ENCODE measurements at places on chromosomes 7 and 10.
A peak's percentile ranks its signal among the peaks of the same experiment; 100 is the strongest.

DNA sequence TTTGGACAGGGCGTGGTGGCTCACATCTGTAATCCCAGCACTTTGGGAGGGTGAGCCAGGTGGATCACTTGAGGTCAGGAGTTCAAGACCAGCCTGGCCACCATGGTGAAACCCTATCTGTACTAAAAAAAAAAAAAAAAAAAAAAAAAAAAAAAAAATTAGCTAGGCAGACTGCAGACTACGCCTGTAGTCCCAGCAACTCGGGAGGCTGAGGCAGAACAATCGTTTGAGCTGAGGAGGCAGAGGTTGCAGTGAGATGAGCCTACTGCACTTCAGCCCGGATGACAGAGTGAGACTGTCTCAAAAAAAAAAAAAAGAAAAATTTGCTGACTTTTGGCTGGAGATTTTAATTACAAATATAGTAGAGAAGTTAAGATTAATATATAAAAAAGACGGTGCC is 104.0 kb downstream of the HIPK2 start:
- no peak for DNase-seq

DNA sequence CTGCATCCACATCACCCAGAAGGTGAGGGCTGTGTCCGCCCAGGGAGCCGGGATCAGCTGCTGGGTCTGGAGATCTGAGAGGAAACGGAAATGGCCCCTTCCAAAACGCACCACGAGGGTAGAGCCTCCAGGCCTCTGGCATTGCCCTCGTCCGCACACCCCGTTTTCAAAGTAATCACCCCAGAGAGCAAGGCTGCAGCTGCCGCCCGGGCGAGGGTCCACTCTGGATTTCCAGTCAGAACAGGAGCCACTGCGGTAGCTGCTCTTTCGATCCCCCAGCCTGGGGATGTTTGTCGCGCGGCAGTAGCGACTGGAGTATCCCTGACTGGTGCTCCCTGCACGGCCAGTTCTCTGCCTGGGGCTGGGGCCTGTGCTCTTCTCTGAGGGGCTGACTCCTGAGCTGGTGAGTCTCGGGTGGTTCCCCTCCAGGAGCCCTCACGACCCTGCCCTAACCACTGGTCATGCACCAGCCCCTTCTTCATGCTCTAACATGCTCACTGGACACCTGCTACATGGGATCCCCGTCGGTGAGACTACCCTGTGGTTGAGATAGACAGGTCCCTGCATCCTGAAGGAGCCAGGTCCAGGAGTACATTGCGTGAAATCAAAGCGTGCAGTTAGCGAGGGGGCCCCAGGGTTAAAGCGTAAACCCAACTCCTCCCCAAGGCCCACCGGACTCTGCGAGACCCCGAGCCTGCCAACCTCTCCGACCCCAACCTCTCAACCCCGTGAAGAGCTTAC is 99.2 kb downstream of the FOXL3 start:
- DNase-seq: no peak

GRCh38 chr7:82146491-82146890 is 297.1 kb downstream of the CACNA2D1 start:
- DNase-seq: no peak

DNA sequence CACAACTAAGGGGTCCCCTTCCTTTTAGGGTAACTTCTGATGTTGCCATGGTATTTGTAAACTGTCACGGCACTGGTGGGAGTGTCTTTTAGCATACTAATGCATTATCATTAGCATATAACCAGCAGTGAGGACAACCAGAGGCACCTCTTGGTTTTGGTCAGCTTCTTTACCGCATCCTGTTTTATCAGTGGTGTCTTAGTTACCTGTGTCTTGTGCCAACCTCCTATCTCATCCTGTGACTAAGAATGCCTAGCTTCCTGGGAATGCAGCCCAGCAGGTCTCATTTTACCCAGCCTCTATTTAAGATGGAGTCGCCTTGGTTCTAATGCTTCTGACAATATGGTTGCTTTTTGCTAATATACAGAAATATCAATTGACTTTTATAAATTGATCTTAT is 54.9 kb downstream of the AHCYL2 start:
- DNase-seq: no peak

- no peak for DNase-seq
Measured at GRCh38 chr7:29610086-29610485, 46.5 kb downstream of the PRR15 start.

DNA sequence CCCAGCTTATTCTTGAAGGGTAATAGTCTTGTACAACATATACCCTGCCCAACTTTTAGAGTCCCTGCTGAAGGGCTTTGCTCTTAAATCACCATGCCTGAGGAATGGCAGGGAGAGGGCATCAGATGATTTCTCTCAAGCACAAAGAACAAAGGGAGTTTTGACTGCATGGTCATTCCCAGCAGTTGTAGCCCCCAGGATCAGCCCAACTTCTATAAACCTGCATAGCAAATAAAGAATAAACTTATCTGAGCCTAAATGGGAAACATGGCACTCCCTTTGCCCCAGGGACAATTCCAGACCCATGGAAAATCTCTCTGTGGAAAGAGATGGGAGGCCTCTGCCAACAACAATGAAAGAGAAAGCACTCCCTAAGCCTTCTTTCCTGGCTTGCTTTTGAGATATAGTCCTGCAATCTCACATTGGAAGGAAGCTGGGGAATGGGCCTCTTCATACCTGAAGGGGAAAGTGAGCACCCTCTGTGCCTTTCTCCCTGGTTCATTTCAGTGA is 18.7 kb downstream of the CADPS2 start:
- no peak for DNase-seq

- DNase-seq: peak; percentile 37
Measured at GRCh38 chr10:98170249-98171117, 36.0 kb downstream of the R3HCC1L start.

- DNase-seq: no peak
Measured at GRCh38 chr10:89959433-89960110, 258.2 kb downstream of the KIF20B start.

DNA sequence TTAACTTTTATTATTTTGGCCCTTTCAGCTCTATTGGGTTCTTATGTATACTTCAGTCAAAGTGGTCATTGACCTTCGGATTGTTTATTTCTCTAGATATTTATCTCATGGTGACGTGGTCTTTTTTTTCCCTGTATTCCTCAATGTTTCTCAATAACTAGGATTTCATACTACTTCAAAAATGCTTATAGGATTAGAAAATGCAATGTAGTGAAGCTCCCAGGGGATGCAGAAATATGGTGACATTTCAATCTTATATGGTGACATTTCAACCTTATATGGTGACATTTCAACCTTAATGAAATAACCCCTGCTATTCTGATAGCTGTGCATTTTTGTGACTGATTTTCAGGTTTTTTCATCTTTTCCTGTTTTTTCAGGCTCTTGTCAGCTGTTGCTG is 51.4 kb downstream of the CHRM2 start:
- no peak for DNase-seq

DNA sequence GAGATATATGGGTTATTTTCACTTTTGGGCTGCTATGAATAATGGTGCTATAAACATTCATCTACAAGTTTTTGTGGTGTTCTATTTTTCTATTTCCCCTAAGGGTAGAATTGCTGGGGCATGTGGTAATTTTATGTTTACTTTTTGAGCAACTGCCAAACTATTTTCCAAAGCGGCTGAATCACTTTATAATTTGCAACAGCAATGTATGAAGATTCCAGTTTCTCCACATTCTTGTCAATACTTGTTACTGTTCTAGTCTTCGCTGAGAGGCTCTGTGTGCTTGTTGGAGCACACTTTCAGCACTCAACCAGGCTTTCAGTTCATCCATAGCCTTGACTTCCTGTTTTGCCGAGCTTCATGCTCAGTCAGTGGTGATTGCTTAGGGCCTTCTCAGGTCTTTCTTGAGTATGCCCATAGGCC is 39.0 kb downstream of the ADK start:
- DNase-seq: peak; percentile 68

DNA sequence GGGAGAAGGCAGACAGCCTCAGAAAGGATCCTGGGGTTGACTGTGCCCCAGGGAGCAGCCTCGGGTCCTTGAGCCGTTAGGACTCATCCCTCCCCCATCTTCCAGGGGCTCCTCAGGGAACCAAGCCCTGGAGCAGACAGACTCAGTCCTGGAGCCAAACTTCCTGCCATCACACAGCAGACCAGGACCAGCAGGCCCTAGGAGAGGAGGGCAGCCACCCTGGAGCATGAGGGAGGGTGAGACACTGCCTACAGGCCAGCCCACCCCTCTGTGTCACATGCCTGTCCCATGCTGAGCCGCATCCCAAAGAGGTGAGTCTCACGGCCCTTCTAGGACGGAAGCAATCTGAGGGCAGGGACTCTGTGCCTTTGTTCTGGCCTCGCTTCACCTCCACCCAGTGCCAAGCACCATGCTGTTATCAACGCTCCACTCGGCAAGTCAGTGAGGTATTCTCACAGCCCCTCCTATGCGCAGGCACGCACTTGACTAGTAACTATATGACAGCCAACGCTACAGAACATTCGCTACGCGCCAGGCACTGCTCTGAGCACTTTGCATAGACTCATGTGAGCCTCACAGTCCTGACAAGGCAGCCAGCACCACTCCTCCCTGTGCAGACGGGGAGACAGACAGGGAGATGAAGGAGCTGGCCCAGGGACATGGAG is 19.1 kb downstream of the MAD1L1 start:
- no peak for DNase-seq

DNA sequence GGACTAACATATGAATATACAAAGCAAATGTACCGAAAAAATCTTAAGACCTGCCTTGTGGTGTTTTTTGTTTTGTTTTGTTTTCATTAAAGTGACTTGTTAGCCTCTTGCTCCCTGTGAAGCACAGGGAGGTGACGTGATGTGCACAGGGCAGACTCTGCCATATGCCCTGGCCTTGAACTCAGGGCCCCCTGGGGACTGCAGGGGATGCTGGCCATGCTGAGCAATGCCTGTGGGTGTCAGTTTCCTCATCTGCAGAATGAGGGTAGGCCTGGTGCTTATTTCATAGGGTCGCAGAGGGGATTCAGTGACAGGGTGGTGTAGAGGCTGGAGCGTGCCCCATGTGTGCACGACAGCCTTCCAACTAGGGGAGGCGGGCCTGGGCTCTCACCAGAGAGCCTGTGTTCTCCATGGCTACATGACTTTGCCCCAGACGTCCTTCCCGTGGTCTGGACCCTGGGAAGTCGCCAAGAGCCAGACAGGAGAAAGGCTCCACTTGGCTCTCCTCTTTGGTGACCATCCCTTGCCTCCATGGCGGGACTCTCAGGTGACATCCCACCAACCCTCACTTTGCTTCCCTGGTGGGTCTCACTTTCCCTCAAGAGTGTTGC is 14.5 kb downstream of the EGFR start:
- DNase-seq: no peak

GRCh38 chr10:112082120-112082519 is 101.4 kb downstream of the GPAM start:
- no peak for DNase-seq

All from H4 (cell line).